ENCODE measurements at places on chromosomes 3 and 15.

- DNase-seq, result no peak
Observed at GRCh38 chr3:167861649-167862048, 126.1 kb downstream of the SERPINI1 start.

- no peak for DNase-seq
Observed at GRCh38 chr3:170603770-170604510, 18.1 kb upstream of the SLC7A14 start.

DNA sequence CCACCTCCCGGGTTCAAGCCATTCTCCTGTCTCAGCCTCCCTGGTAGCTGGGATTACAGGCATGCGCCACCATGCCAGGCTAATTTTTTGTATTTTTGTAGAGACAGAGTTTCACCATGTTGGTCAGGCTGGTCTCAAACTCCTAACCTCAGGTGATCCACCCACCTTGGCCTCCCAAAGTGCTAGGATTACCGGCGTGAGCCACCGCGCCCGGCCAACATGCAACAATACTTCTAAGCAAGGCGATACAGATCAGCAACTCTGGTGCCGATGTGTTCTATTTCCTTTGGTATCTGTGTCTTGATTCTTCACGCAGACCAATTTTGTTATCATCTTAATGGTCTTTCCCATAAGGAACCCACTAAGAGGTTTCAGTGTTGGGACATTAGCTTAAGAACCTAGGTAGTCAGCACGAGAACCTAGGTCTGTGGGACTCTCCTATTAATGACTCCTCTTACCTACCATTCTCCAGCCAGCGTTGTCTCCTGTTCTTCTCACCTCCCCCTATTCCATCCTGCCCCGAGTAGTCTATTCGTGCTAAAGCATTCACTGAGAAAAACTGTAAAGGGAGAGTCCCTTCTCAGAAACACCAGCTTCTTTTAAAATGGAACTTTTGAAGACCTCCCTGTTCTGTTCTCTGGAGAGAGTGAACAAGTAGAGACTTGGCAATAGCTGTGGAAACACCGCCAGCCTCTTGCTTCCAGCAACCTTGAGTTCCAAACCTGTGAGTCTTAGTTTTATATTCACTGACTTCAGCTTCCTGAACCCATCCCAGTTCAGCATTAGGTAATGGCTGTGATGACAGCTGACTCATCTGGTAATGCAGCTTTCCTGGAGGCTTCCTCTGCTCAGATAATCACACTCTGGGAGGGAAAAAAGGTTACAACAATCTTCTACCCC is 61.2 kb downstream of the TSC22D2 start:
- DNase-seq, result peak; percentile 82

DNA sequence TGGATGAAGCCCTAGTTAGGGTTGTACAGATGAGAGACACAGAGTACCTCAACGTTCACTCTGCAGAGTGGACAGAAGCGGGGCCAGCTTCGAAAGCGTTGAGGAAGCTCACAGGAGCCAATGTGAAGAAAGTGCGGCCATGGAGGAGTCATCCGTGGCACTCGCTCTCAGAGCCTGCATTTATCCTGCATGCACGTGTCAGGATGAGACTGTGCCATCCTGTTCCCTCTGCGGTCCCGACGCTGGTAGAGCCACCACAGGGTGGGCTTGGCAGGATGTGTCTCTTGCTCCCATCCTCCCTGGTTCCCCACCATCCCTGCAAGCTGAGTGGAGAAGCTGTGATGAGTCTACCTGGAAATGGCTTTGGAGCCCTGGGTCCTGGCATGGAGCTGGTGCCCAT is 39.3 kb downstream of the KLHL25 start:
- peak; percentile 31 for DNase-seq

DNA sequence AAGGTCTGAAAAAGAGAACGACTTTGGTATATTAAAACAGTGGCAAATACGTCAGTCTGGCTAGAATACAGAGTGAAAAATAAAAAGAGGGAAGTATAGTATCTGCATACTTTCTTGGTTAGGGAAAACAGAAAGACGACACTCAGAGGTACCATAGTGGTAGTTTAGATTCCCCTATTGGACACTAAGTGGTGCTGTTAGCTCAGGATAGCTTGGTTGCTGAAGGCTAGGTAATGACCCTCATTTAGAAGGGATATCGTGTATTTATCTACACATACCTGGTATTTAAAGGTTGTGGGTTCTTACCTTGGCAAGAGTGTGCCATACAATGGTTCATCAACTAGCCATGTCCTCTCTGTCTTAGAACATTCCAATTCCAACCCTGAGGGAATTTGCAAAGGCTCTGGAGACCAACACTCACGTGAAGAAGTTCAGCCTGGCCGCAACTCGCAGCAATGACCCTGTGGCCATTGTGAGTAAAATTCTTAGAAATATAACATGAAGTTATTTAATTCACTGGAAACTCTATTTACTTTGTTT is 31.0 kb downstream of the TMOD2 start:
- DNase-seq, result no peak

GRCh38 chr15:69661446-69661845 is 208.8 kb downstream of the RPLP1 start:
- peak; percentile 47 for DNase-seq

DNA sequence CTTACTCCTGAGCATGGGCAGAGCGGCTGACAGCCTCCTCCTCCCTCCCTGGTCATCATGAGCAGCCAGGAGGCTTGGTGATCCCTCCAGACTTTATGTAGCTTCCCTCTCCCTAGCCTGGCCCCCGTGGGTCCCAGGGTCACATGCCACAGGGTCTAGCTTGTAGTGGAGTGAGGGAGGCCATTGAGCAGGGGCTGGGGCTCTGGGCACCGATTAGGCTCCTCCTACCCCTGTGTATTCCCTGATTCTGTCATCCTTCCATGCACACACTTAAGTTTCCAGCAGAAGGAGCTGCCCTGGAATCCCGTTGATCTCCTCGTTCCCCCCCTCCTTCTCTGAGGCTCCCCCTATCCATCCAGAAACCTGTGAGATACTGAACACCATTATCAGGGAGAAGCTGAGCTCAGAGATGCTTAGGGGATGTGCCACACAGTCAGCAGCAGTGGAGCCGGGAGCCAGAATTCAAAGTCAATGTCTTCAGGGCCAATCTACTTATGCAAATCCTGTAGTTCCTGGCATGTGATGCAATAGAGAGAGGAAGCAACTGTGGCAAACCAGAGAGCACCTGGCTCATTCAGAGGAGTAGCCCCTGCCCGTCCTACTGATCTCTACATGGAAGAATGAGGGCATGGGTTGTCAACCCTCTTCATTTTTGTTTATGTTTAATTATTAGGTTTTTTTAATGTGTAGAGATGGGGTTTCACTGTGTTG is 17.2 kb downstream of the CCDC33 start:
- no peak for DNase-seq

GRCh38 chr3:42673082-42673481 is 12.3 kb upstream of the KLHL40 start:
- DNase-seq, result peak; percentile 46

- no peak for DNase-seq
Observed at GRCh38 chr3:184676927-184677326, 34.9 kb downstream of the MAGEF1 start.

GRCh38 chr3:20288050-20288449 is 102.0 kb upstream of the SGO1 start:
- DNase-seq, result no peak

DNA sequence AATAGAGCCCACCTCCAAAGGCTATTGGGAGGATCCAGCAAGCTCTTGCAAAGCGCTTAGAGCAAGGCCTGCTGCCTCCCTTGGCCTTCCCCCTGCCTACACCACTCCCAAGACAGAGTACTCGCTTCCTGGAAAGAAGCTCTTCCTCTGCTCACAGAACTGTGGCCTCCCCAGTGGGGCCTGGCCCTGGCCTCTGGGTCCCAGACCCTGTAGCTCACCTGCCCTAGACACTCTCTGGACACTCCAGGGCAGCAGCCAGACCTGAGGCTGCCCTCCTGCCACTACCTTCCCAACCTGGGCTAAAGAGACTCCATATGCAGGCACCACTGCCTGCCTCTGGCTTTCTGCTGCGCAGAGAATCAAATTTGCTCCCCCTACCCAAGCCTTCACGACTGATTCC is 49.9 kb downstream of the GRIP2 start:
- peak; percentile 47 for DNase-seq

DNA sequence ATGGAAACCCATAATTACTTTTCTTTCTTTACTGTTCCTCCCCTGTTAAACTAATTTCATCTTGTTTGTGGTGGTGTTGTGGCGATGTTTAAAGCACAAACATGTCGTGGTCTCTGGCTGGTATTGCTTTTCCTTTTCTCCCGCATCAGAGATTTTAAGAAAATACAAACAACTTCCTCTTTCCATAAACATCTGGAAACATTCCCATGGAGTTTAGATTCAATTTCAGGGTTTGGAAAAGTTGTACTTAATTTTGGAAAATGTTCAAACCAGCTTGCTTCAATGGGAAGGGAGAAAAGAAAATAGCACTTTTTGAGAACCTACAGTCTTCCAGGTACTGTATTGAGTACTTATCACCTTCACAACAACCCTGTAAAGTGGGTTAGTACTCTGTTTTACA is 30.4 kb downstream of the STARD9 start:
- DNase-seq, result no peak

GRCh38 chr3:48151058-48151806 is 37.0 kb downstream of the CDC25A start:
- peak; percentile 89 for DNase-seq

- DNase-seq, result no peak
Observed at GRCh38 chr3:157840564-157840963, 265.7 kb downstream of the SHOX2 start.

Data from posterior vena cava (tissue), 2 donors.